ENCODE measurements at places on chromosomes 5 and 9. TPM values are rescaled to one million over a fixed set of nuclear protein-coding genes. Genes with fewer than 3 reads are reported as not detected.
A peak's percentile ranks its signal among the peaks of the same experiment; 100 is the strongest.

DNA sequence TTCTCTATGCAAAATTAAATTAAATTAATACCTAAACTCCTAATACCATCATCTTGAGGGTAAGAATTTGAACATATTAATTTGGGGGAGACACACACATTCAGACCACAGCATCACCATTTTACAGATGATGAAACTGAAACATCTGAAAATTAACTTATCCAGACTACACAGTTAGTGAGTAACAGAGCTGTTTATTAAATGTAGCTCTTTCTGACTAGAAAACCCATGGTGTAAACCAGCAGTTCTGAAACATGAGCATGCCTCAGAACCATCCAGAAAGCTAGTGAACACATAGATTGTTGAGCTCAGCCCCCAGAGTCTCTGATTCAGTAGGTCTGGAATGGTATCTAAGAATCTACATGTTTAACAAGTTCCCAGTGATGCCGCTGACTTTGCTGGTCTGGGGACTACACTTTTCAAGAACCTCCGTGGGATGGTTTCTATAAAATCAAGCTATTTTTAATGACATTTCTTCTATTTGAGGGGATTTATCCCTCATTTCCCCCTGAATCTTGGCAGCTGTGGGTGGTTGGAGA lies 113.5 kb downstream of the RORB start:
- DNase-seq: no peak

DNA sequence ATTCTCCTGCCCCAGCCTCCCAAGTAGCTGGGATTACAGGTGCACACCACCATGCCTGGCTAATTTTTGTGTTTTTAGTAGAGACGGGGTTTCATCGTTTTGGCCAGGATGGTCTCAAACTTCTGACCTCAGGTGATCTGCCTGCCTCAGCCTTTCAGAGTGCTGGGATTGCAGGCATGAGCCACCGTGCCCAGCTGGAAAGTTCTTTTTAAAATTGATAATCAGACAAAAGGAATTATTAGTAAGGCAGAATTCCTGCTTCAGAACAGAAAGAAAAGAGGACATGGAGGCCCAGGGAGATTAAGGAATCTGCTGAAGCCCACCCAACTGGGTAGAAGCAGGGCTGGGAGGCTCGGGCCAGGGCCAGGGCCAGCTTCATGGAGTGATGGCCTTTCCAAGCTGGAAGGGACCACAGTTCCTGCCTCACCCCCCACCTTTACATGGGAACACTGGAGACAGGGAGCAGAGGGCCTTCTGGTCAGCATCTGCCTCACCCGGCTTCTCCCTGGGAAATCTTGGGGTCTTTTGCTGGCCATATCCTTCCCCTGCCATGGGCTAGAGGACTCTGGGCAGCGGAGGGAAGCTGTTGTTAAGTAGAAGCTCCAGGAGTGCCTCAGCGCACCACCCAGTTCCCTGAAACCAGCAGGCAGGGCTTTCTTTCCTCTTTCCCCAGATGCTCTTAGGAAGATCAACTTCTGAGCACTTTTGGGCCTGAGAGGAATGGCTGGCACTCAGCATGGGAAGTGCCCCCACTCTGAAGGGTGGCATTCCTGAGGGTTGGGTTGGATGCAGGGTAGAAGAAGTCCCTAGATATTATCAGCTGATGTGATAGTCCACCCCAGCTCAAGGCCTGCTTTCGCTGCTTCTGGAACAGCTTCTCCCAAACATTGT lies 70.1 kb downstream of the RGS3 start:
- no peak for DNase-seq

The CAMSAP1 gene
- total RNA-seq: 93.7 TPM

The STK32A gene
- total RNA-seq: 6.0 TPM

GRCh38 chr9:131149688-131150053 lies 24.3 kb downstream of the NUP214 start:
- DNase-seq: no peak

The MIER3 gene
- total RNA-seq: 68.7 TPM

- peak; percentile 45 for DNase-seq
These were observed 37.0 kb downstream of the MAMDC2 start for GRCh38 chr9:70080481-70081119.

The SMARCA2 gene
- total RNA-seq: 241 TPM
